ENCODE measurements at places on chromosomes 13 and 19.
A peak's percentile ranks its signal among the peaks of the same experiment; 100 is the strongest.

- DNase-seq = no peak
Observed at GRCh38 chr13:97369261-97369893, 64.6 kb upstream of the RAP2A start.

DNA sequence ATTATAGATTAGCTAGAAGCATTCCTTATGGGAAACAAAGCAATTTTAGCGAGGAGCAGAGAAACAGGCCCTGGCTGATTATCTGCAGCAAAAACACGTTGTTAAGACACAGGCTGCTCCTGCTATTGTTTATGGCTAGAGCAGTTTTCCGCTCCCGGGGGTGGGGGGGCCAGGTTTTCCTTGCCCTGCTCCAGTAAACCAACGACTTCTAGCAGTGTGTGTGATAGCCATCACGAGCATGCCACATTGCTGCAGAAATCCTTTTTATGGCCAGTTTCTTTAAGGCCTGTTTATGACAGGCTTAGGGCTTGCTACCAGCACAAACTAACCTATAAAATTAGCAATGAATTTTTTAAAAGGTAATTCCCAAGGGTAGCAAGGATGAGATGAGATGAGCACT is 18.4 kb upstream of the IL17D start:
- no peak for DNase-seq

DNA sequence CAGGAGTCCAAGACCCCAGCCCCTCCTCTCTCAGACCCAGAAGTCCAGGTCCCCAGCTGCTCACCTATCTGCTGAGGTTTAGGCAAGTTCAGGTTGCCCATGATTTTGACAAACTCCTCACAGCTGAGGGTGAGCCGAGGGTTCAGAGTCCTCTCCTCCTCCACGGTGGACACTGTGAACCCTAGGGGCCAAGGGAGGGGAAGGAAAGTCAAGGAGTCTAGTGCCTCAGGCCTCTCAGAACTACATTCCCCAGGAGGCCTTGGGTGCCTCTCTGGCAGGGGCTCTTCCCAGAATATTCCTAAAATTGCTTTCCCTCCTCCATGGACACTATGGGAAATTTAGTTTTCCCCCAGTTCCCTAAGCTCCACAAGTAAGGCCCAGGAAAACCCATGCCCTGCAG is 3.3 kb upstream of the PHLDB3 start:
- no peak for DNase-seq

- DNase-seq = no peak
Observed at GRCh38 chr13:42880056-42880605, 98.7 kb downstream of the FAM216B start.

- DNase-seq = no peak
Observed at GRCh38 chr13:27236478-27236877, 14.9 kb upstream of the RPL21 start.

GRCh38 chr19:3346677-3347353 is 19.6 kb upstream of the NFIC start:
- DNase-seq = peak; percentile 35

- no peak for DNase-seq
Observed at GRCh38 chr19:7850945-7851622, 21.1 kb downstream of the EVI5L start.

DNA sequence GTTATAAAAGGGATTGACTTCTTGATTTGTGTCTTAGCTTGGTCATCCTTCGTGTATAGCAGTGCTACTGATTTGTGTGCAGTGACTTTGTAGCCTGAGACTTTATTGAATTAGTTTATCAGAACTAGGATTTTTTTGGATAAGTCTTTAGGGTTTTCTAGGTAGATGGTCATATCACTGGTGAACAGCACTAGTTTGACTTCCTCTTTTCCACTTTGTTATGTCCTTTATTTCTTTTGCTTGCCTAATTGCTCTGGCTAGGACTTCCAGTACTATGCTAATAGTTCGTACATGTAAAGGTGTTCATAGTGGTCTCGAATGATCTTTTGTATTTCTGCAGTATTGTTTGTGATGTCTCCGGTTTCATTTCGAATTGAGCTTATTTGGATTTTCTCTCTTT is 145.4 kb downstream of the DNAJC3 start:
- no peak for DNase-seq

DNA sequence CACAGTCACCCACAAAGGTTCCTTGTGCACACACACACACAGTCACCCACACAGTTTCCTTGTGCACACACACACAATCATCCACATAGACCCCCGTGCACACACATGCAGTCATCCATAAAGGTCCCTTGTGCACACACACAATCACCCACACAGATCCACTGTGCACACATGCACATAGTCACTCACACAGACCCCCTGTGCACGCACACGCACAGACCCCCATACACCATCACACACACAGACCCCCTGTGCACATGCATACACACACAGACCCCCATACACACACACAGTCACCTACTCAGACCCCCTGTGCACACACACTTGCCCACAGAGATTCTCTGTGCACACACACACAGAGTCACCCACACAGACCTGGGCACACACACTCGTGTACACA is 107.1 kb downstream of the HSPH1 start:
- no peak for DNase-seq

GRCh38 chr13:21445759-21446158 is 13.3 kb downstream of the ZDHHC20 start:
- no peak for DNase-seq

- no peak for DNase-seq
Observed at GRCh38 chr13:74230984-74231501, 96.8 kb upstream of the KLF12 start.

DNA sequence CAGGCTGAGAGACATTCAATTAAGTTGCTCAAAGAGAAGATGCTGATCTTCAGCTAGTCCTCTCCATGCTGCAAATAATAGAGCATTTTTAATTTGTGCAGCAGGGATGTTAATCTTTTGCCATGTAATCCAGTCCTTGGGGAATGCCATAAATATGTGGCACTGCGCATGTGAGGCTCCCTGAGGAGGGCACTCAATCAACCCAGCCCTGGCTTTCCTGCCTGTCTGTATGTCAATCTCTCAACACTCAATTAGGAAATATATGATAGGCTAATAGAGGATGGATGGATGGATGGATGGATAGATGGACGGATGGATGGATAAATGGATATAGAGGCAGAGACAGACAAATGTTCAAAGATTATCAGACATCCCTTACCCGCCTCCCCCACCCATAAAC is 31.6 kb upstream of the POP4 start:
- DNase-seq = no peak

Data from endodermal cell (in vitro differentiated cells).